ENCODE measurements at places on chromosomes 11 and 22.

GRCh38 chr11:119723243-119723951 is 5.6 kb downstream of the NECTIN1 start:
- DNase-seq = no peak

DNA sequence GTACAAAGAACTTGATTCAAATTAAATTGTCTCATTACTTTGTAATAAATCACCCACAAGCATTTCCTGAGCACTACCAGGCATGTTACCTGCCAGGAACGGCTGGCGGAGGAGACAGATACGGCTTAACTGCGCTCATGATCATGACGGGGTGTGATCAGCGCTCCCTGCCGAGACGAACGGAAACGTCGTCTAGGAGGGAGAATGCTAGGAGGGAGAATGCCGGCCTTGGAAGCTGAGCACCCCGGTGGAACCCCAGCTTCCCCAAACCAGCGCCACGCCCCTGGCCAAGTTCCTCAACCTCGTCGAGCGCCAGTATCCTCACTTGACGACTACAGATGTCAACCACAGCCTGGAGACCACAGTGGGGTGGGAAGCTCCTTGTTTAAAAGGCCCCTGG is 272.8 kb downstream of the CTTN start:
- no peak for DNase-seq

DNA sequence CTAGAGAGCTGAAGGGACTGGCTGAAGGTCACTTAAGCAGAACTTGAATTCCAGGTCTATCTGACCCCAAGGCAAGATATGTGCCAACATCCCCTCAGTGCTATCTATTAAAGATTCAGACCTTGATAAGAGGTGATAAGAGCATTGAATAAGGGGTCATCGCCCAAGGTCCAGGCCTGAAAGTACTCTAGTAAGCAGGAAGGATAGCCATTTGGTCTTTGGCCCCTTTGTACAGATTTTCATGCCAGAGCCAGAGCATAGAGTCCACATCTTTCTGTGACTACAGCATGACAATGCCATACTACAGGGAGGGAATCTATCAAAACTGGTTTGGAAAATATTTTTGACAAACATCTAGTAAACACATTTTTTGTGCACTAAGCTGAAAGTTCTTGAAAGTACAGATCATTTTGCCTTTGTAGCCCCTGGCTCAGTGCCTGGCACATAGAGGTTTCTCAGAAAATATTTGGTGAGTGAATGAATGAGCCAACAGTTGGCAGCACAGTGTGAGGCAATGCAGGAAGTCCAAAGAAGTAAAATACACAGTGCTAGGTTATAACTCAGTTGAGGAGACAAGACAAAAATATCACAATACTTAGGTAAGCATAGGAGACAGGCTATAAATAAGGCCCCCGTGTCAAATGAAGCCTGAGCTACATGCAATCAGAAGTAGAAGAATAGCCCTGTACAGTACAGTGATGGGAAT is 15.1 kb upstream of the RRAS2 start:
- no peak for DNase-seq

- DNase-seq = no peak
Measured at GRCh38 chr11:106997227-106997626, 21.0 kb downstream of the GUCY1A2 start.

DNA sequence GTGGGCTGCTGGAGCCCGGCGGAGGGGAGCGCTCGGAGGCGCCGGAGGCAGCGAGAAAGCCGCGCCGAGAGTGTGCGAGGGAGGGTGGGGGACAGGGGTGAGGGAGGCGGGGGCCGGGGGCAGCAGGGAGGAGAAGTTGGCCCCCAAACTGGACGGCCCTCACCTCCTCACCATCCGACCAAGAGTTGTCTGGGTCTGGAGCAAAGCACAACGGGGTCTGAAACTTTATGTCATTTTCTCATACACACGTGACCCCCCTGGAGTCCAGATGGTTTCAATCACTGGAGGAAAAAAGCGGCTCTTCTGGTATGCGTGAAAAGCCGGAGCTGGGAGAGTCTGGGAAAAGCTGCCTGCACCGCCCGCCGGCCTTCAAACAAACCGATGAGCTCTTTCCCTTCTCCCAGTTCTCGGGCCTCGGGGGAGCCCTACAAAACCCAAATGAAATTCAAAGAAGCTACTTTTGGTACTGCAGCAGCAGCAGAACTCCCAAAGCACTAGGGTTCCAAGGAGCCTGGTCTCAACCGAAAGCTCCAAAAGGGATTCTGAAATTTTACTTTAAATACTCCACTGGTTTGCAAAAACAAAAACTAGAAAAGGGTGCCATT is 39.7 kb upstream of the AKIP1 start:
- DNase-seq = peak; percentile 82

GRCh38 chr11:3130269-3131071 is 34.6 kb downstream of the OSBPL5 start:
- DNase-seq = peak; percentile 67

GRCh38 chr11:75826461-75827230 is 11.6 kb downstream of the UVRAG start:
- DNase-seq = no peak

- DNase-seq = no peak
Measured at GRCh38 chr11:119024430-119025098, 6.0 kb downstream of the TRAPPC4 start.

- peak; percentile 84 for DNase-seq
Measured at GRCh38 chr22:46027211-46028105, 50.5 kb upstream of the WNT7B start.

DNA sequence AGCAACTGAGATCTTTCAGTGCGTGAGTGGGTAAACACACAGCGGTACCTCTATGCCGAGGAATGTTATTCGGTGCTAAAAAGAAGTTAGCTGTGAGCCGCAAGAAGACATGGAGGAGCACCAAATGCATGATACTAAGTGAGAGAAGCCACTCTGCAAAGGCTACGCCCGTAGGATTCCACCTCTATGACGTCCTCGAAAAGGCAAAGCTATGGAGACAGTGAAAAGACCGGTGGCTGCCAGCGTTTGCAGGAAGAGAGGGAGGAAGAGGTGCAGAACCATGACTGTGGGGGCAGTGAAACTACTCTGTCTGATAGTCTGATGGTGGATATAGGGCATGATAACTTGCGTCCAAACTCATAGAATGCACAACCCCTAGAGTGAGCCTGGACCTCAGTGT is 28.7 kb downstream of the IGF2 start:
- DNase-seq = no peak

- no peak for DNase-seq
Measured at GRCh38 chr22:30317778-30318177, 9.0 kb downstream of the TBC1D10A start.

DNA sequence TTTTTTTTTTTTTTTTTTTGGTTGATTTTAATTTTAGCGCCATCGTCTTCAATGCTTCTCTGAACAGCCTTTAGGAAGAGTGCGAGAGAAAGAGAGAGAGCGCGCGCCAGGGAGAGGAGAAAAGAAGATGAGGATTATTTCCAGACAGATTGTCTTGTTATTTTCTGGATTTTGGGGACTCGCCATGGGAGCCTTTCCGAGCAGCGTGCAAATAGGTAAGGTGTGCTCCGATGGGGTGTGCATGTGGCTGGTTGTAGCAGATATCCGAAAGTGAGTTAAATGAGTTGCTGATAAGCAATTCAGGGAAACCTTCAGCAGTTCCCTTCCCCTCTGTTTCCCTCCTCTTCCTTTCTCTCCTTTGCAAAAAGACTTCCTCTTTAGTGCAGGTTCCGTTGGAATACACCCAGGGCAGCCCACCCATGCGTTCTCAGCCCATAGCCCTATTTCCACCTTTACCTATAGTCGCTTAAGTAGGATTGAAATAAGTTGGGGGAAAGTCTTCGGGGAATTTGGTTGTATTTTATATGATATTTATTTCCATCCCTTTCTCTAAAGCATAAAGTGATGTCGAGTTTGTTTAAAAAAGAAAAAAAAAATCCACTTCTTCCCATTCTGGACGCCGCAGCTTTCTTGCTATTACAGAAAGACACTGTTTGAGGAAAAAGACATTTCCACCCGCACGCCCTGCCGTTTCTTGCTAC is 1.1 kb downstream of the GRIA4 start:
- DNase-seq = no peak

DNA sequence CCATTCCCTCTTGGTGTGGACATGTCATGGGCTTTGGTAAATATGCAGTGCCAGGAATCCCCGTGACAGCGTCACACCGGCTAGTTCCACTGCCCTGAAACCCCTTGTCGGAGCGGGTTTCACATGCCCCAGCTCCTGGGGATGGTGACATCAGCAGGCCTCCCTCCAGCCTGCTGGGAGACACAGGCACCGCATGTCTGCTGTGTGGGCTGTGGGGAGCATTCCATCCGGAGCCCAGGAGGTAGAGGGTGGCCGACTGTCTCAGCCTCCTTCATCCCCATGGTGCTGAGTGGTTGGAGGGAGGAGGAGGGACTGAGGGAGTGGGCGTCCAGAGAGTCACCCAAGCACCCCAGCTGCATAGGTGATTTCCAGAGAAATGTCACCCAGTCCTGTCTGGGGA is 1161.1 kb downstream of the BRD1 start:
- DNase-seq = no peak

GRCh38 chr22:19723983-19724827 is 866 bp downstream of the GP1BB start:
- DNase-seq = no peak
